ENCODE measurements at places on chromosomes 7 and 10.

- no peak for DNase-seq
Measured at GRCh38 chr7:4856336-4857057, 5.3 kb downstream of the PAPOLB start.

DNA sequence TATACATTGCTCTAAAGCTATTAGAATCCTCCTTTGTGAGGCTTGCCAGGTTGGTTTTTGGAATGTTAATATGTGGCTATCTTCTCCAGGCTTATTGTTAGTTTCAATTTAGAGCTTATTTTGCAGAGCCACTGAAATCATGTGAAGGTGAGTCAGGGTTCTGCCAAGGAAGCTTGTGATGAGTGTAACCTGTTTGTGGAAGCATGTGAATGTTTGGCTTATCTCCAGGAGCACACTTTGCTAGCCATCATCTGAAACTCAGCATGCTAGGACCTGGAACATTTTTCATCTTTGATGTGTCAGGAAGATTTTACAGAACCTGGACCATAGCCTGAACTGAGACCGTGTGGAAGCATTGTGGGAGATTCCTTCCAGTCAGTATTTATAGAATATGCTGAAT is 197.3 kb downstream of the PPP1R9A start:
- DNase-seq: no peak

- no peak for DNase-seq
Measured at GRCh38 chr10:82278401-82279182, 403.6 kb downstream of the NRG3 start.

DNA sequence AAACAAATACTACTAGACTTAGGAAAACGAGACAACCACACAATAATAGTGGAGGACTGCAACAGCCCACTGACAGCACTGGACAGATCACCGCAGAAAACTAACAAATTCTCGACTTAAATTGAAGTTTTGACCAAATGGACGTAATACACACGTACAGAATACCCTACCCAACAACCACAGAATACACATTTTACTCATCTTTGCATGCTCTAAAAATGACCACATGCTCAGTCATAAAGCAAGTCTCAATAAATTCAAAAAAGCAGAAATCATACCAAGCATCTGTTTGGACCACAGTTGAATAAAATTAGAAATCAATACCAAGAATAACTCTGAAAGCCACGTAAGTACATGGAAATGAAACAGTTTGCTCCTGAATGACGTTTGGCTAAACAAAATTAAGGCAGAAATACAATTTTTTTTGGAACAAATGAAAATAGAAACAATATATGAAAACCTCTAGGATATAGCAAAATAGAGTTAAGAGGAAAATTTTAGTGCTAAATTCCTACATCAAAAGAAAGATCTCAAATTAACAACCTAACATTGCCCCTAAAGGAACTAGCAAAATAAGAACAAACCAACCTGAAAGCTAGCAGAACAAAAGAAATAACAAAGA is 30.6 kb downstream of the MAPK8 start:
- DNase-seq: no peak

GRCh38 chr7:120052884-120053382 is 220.0 kb upstream of the KCND2 start:
- DNase-seq: no peak

DNA sequence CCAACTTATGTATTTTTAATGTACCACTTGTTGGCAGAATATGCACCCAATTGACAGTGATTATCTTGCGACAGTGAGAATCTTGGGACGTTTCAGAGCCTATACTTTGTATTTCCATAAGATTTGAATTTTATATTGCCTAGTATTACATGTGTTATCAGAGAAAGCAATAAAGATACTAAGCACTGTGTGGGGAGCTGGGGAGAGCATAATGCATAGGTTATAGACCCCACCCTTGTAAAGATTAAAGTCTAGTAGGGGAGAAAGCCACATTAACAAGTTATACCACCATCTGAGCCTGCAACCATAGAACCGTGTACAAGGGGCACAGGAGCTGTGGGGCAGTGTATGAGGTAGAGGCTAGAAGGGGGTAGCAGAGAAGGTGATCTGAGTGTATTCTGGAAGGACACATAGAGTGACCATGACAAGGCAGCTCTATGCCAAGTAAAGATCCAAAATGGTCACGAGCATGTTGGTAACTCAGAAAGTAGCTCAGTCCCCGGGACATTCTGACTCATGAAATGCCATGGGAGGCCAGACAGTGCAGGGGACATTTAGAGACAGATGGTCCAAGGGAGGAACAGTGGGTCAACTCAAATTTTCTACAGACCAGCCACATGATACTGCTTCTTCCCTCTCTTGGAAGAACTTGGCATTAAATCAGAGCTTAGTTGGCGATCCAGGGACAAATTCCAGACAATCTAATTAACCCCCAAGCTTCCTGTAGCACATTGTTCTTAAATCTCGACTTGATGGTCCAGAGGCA is 84.5 kb downstream of the ADRA2A start:
- DNase-seq: no peak

DNA sequence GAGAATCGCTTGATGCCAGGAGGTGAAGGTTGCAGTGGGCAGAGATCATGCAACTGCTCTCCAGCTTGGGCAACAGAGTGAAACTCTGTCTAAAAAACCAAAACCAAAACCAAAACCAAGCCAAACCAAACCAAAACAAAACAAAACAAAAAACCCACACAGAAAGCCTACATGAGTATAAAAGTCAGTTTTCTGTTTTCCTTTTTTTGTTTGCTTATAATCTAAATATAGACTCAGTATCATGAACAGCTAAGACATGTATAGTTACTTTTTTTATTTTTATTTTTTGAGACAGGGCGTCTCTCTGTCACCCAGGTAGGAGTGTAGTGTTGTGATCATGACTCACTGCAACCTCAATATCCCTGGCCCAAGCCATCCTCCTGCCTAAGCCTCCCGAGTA is 16.8 kb upstream of the MTPN start:
- no peak for DNase-seq

DNA sequence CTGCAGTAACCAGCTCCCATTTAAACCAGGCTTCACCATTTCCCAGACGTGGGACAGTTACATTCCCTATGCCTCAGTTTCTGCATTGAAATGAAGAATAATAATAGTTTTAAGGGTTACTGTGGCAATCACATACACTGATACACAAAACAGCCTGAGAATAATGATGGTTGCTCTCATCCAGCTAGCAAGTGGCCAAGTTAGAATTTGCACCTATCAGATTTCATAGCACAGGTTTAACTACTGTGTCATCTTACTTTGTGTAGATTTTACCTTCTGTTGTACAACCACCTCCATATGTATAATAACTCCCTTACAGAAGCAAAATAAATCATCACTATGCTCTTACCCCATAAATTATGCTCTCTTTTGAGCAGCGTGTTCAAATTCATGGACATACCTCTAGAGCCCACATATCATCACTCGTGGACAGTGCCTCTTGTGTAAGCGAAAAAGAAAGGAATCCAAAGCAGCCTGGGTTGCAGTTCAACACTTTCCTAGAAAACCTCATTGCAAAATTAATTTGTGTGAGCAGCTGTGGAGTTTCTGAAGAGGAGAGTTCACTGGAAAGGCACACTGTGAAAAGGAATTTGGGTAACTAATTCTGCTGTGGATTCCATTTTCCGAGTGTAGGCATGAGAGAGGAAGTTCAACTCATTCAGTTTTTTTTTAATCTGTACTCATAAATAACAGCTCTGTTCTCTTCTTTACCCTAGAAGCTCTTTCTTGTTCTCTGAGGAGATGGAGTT is 492.5 kb downstream of the ARL4A start:
- DNase-seq: no peak

GRCh38 chr10:112904000-112904399 is 46.0 kb upstream of the TCF7L2 start:
- no peak for DNase-seq

- DNase-seq: no peak
Measured at GRCh38 chr10:26310361-26310760, 93.8 kb downstream of the GAD2 start.

DNA sequence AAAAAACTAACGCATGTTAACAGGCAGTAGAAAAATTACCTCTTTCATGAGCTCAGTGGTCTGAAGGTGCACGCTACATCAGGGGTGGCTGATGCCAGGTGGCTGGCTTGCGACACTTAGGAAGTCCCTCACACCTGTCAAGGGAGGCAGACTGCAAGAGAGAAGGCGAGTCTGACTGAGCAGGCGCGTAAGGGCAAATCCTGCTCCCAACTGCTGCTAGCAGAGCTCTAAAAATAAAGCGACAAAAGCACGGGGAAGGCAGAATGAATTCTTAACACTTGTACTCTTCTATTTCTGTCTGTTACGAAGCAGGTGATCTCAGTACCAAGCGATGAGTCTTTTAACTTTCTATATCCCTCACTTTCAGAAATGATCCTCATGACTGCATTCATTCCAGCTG is 33.1 kb downstream of the CACNA2D1 start:
- DNase-seq: no peak

- DNase-seq: no peak
Measured at GRCh38 chr10:131896403-131896802, 4.4 kb upstream of the PPP2R2D start.

- no peak for DNase-seq
Measured at GRCh38 chr10:95987685-95988426, 55.5 kb upstream of the CCNJ start.

DNA sequence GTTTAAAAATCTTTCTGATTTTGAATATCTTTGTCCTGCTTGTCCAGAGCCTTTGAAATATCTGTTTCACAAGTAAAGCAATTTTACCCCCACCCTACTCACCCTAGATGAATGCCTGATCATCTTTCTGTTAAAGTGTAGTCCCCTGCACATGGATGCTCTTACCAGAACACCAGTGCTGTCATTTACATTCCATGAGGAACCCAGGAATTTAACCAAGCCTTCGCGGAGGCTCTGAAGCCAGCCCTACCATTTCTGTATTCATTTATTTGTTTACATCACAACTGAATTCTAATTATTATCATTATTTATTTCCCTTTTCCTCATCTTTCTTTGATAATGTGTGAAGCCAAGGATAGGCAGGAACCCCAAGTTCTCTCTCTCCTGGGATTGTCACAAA is 167.8 kb upstream of the MYO3A start:
- DNase-seq: no peak

DNA sequence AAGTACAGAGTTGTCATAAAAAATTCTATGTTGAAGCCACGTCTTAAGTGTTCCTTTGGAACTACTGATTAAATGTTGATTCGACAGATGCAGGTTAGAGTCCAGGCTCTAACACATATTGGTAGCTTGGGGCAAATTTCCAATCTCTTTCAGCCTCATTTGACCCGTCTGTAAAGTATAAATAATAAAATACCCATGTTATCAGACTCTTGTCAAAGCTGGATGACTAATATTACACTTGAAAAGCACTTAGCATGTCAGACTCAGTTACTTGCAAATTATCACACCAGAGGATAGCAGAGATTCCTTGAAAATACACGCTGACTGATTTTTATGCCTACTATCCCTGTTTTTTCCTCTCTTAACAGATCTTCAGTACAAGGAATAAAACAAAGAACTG is 18.1 kb upstream of the MACC1 start:
- DNase-seq: no peak

- DNase-seq: no peak
Measured at GRCh38 chr10:130076681-130077080, 33.9 kb downstream of the C10orf143 start.

DNA sequence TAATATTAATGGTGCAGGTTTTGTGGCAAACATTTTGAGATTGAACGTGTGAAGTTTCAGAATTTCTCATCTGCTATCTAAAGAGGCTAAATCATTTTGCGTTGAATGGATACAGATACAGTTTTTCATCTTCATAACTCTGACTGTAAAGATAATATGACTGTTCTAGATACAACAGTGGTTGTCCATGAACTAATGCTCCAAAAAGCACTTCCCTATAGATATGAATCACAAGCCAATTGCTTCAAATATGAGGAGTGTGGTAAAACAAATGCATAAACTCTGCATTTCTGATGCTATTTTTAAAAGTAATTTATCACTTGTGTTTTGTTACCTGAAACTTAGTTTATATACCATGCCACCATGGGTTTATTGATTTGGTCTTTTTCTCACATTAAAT is 750.1 kb downstream of the MAGI2 start:
- no peak for DNase-seq

- no peak for DNase-seq
Measured at GRCh38 chr7:6392712-6393666, 54.8 kb downstream of the DAGLB start.

GRCh38 chr10:5628451-5629302 is 37.7 kb downstream of the ASB13 start:
- no peak for DNase-seq

GRCh38 chr7:112398534-112398933 is 51.7 kb upstream of the IFRD1 start:
- DNase-seq: no peak

DNA sequence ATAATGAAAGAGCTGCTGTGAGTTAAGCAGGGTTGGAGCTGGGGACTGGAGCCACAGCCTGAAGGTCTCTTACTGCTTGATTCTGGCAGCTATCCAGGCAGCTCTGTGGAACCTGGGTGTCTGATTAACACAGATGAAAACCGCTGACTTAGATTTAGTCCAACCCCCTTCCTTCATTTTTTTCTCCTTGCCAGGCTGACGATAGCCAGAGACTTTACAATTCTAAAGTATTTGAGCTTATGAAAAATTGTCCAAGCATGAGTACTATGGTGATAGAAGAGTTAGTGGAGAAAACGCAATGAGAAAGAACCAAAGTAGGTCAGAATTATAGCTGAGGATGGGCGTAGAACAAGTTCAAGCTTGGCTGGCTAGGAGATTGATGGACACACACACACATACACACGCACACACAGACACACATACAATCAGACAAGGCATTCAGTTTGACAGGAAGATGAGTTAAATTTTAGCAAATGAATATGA is 13.5 kb upstream of the GPR85 start:
- no peak for DNase-seq

DNA sequence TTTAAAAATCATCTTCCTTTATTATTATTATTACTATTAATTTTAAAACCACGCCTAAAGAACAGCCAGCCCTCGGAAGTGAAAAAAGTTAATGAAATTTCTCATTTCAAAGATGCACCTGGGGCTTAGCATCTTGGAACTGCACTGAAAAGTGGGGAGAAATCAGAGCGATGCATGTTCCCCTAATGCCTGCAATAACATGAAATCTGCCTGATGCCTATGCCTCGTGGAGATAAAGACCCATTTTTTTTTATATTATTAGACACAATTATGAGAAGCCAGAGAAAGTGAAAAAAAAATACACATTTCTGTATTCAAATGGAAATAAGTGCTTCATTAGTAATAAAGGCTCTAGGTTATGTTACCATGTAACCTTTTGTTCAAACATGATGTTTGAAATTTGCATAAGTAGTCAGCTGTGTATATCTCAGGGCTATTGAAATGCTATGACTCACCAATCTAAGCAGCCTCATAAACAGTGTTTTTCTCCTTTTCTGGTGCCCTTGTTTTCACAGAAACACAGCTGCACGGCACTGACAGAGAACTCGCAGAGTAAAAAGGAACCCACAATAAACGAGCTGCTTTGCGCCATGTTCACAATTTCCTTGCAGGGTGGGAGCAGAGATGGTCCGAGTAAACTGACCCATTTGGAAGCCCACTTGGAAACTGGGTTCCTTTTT is 175.8 kb upstream of the PRKCQ start:
- DNase-seq: no peak

- no peak for DNase-seq
Measured at GRCh38 chr10:125781374-125781773, 5.8 kb upstream of the MMP21 start.

- DNase-seq: no peak
Measured at GRCh38 chr10:35416619-35417312, 80.5 kb downstream of the CCNY start.
